Fibroblast of lung (primary cell): ENCODE measurements at places on chromosomes 3 and 15. TPM values are rescaled to one million over a fixed set of nuclear protein-coding genes. Genes with fewer than 3 reads are reported as not detected.

DNA sequence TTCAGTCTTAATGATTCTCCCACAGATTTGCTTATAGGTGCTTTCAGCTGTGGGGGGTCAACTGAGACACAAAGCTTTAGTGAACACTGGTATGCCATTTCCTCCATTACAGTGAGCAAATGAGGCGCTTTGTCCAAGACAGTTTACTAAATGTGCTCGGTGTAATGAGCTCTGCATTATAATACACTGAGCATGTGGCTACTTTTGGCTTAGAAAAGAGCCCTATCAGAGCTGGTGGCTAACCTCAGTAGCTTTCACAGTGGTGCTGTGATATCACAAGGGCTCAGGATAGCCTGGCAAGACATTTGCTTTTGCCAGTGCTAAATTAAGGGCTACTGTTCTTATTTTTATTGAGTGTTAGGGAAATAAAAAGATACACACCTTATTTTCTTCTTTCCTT, 749.7 kb upstream of the ARPP21 start:
- no peaks in the 10 kb centered on the region for H3K27me3 ChIP-seq
- no peak for DNase-seq
- H3K27ac ChIP-seq: no peak overlapping the region
- no peaks in the 10 kb centered on the region for H3K36me3 ChIP-seq

DNA sequence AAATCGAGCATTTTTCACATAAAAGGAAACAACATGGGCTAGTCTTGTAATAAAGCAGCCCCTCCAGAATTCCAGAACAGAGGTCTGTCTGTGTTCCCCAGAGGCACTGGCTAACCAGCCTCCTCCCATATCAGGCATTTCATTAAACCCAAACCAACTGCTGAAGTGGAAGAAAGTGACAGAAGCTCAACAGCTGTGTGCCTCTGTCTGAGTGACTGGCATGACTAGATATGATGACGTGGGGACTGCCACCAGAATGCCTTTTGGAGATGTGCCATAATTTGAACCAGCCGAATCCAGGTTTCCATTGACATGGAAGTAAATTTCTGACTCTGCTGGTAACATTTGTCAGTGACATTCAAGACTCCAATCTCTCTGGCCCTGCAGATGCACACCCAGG, 8.7 kb downstream of the LIMD1 start:
- no peak for DNase-seq
- H3K4me1 ChIP-seq: peaks cover 21% of the 10 kb centered on the region
- H3K4me3 ChIP-seq: no peak overlapping the region
- H3K27ac ChIP-seq: no peak overlapping the region
- H3K27me3 ChIP-seq: no peaks in the 10 kb centered on the region
- H3K36me3 ChIP-seq: peaks cover 13% of the 10 kb centered on the region

- H3K27me3 ChIP-seq: no peaks in the 10 kb centered on the region
- H3K4me1 ChIP-seq: no peaks in the 10 kb centered on the region
- H3K36me3 ChIP-seq: no peaks in the 10 kb centered on the region
- H3K4me3 ChIP-seq: no peak overlapping the region
- H3K27ac ChIP-seq: no peak overlapping the region
- DNase-seq: peak; percentile 6
These were observed 384.3 kb downstream of the CACNA2D3 start for GRCh38 chr3:54506603-54507002.

The CHRNA3 gene
- not detected in 2 replicates for total RNA-seq

DNA sequence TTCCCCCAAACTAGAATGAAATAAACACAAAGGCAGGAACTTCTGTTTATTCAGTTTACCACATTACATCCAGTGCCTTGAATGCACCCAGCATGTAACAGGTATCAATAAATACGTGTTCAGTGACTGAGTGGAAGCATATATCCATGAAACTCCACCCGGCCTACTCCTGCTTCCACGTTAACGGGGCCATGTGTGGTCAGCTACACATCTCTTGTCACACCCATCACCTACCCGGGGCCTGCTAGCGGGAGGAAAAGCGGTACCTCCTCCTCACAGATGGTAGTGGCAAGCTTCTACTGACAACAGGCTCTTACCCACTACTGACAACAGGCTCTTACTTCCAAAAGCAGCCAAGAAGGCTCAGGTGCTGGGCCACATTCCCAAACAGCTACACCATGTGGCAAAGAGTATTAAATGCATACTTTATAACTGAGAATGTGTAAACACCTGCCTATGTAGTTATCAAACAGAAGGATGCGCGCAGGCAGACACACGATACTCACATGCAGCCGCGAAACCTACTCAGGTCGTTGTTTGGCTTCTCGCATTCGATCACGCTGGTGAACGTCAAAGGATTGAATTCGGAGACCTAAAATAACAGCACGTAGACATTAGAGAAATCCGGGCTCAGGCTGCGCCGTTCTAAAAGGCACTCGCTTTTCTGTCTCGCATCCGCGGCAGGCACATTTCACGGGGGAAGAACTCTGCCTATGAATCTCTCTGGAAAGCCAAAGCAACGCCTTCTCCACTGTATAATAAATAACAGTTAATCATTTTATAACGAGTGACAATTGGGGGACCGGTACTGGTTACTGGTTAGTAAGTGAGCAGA, 127.4 kb downstream of the ATP10A start:
- H3K36me3 ChIP-seq: no peaks in the 10 kb centered on the region
- no peak overlapping the region for H3K4me3 ChIP-seq
- no peak for DNase-seq
- H3K27me3 ChIP-seq: no peaks in the 10 kb centered on the region
- no peak overlapping the region for H3K27ac ChIP-seq
- peaks cover 4% of the 10 kb centered on the region for H3K4me1 ChIP-seq

The PARP15 gene
- 0.26 and 1.2 TPM in 2 replicates for total RNA-seq

GRCh38 chr3:17137321-17137826, 252.6 kb downstream of the PLCL2 start:
- no peak overlapping the region for H3K27ac ChIP-seq
- no peak overlapping the region for H3K4me3 ChIP-seq
- no peaks in the 10 kb centered on the region for H3K36me3 ChIP-seq
- no peaks in the 10 kb centered on the region for H3K4me1 ChIP-seq
- no peak for DNase-seq

The PRC1 gene
- total RNA-seq: 9.2 and 57.8 TPM in 2 replicates

GRCh38 chr3:1082108-1082507, 10.7 kb upstream of the CNTN6 start:
- H3K4me1 ChIP-seq: no peaks in the 10 kb centered on the region
- H3K27me3 ChIP-seq: no peaks in the 10 kb centered on the region
- DNase-seq: peak; percentile 70
- H3K36me3 ChIP-seq: no peaks in the 10 kb centered on the region

- no peaks in the 10 kb centered on the region for H3K36me3 ChIP-seq
- no peaks in the 10 kb centered on the region for H3K4me1 ChIP-seq
- DNase-seq: no peak
- H3K27ac ChIP-seq: no peak overlapping the region
These were observed 32.6 kb downstream of the HHLA2 start for GRCh38 chr3:108328821-108329486.

DNA sequence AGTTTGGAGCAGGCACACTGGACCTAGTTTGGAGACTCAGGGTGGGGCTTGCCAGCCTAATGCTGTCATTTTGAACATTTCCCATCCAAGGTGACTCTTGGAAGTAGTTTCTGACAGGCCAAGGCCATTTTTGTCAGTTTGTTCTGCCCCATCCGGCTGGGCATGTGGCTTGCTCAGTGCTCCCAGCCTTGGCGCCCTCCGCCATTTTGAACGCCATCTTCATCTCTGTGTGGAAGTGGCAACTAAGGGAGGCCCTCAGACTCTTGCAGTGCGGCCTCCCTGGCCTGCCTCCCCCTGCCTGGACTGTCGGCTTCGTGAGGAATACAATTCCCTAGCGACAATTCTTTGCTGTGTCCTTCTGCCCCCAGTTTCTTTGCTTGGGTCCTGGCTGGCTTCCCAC, 150.6 kb upstream of the RGMA start:
- no peaks in the 10 kb centered on the region for H3K36me3 ChIP-seq
- H3K4me1 ChIP-seq: no peaks in the 10 kb centered on the region

DNA sequence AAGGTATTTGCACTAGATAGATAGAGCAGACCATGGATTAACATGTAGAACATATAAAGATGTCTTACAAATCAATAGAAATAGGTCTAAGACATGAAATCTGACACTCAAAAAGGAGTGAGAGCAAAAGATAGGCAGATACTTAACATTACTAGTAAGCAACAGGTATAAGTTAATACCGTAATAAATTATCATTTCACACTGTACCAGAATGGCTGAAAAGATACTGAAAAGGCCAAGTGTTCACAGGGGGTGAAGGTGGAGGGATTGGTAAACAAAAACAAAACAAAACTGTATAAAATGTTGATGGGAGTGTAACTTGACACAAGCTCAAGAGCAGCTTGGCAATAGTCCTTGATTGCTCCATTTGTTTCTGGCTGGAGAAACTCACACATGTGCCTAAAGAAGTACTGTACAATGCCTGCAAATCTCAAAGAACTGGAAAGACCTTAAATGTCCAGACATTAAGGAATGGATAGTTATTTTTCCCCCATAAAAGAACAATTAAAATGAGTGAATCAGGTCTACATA, 3.5 kb downstream of the NSMCE3 start:
- H3K4me1 ChIP-seq: no peaks in the 10 kb centered on the region
- no peaks in the 10 kb centered on the region for H3K36me3 ChIP-seq
